ENCODE measurements at places on chromosomes 11 and 22.

DNA sequence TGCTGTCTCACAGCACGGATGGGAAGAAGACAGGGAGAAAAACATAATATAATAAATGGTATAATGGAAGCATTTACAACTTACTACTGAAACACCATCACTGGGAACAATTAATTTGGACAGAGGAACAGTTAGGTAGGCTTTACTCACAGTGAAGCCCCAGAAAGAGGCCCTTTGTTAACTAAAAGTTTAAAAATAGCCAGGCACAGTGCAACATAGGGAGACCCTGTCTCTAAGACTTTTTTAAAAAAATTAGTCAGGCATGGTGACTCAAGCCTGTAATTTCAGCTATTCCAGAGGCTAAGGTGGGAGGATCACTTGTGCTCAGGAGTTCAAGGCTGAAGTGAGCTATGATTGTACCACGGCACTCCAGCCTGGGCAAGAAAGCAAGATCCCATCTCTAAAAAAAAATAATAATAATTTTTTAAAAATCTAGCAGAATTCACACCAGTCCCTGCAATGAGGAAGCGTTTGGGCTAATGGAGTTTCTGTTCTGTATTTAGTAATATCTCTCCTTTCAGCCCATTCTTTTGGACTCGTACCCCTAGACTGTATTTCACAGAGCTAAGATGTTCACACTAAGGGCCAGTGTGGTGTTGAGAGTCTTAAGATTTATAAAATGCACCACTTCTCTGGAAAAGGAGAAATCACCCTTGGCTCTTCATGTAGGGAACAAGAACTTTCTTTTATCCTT is 275.5 kb downstream of the SOX6 start:
- DNase-seq: no peak

- no peak for DNase-seq
These were observed 3.3 kb upstream of the B3GNT6 start for GRCh38 chr11:77030834-77031414.

- DNase-seq: no peak
These were observed 58.4 kb downstream of the NTM start for GRCh38 chr11:131428853-131429252.

GRCh38 chr11:61895046-61895717 is 3.8 kb upstream of the FADS3 start:
- no peak for DNase-seq

DNA sequence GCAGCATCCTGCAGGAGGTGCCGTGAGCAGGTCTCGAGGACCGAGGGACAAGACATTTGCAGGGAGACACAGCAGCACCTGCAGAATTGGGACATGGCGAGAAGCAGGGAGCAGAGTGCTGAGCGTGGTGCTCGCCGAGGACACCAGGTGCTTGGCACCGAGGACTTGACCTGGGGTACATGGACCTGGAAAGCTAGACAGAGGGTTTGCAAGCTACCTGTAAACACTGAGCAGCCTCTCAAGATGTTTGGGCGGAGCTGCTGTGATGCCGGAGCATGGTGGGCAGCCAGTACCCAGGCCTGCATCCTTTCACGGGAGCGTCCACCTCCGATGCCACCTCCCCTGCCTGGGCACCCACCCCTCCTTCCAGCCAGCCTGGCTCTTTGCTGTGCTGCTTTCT is 773.2 kb downstream of the TBC1D22A start:
- no peak for DNase-seq

DNA sequence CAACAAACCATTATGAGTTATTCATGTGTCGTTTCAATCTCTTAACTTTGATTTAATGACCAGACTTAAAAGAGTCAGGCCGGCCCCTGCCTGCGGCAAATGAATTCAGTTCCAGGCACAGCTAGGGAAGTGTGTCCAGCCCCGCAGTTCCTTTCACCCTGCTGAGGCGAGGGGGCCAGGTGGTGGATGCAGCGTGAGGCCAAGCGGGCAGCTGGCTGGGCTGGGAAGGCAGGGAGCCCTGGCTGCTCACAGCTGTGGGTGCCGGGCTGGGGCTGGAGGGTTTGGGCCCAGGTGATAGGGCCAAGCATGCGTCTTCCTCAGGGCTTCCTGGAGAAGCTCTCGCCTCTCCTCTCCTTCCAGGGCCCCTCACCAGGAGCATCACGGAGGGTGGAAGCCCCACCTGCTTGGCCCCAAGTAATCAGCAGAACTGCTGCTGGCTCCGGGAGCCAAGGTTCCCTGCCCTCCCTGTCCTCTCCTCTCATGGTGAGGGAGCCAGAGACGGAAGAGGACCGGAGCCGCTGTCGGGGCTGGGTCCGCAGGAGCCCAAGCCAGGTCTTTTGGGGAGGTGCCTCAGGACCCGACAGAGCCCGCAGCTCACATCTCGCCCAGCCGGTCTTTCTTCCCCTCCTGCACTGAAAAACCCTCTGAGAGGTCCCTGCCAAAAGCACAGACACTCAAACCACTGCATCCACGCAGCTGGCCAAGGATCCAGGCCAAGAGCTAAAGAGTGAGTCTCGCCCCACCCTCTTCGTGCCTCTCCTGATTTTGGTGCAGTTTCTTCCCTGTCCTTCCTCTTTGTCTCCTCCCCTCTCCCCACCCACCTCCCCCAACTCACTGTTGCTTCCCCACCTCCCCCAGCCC is 97.0 kb downstream of the ST3GAL4 start:
- DNase-seq: no peak

- DNase-seq: no peak
These were observed 64.6 kb downstream of the EXT2 start for GRCh38 chr11:44159848-44160721.

DNA sequence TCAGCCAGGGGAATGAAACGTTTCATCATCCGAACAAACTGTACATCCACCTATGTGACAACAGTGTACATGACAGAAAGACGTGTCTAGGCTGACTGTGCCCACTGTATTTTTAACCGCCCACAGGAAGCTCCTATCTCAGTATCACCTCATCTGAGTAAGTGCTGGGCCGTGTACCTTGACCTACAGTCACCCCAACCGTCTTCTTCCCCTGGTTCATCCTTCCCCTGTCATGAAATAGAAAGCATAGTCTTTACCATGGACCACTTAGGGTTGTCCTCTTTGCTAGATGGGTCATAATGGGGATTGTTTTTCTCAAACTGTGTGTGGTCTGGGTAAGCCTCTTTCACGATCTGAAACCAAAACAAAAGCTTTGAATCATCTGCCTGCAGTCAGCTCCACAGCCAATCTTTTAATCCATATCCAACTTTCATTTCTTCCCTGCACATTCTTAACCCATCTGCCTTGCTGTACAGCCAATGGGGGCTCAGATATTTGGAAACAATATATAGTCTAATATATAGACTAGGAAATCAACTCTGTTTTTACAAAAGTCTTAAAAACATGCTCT is 4.2 kb downstream of the THYN1 start:
- no peak for DNase-seq
